Activated T-helper 1 cell treated with anti-CD3 and anti-CD28 coated beads, Interleukin-2, amount 50 U/mL, for 16 hours (primary cell): ENCODE measurements at places on chromosomes 4 and X.

GRCh38 chrX:150926791-150927190 lies 28.3 kb upstream of the CD99L2 start:
- no peak for DNase-seq

DNA sequence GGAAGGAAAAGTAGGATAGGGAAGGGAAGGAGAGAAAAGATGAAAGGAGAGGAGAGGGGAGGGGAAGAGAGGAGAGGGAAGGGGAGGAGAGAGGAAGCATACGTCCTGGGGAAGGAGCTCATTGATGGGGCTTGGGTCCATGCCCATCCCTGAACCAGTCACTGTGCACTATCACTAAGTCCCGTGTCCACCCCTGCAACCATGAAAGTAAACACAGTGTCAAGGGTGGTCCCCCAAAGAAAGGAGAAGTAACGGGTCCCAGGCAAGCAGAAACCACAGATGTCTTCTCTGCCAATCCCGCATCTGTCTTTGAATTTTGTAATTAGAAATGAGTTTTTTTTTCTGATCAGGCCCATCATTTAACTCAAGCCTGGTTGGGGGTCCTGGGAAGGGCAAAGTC lies 55.2 kb downstream of the LGI2 start:
- DNase-seq: no peak

DNA sequence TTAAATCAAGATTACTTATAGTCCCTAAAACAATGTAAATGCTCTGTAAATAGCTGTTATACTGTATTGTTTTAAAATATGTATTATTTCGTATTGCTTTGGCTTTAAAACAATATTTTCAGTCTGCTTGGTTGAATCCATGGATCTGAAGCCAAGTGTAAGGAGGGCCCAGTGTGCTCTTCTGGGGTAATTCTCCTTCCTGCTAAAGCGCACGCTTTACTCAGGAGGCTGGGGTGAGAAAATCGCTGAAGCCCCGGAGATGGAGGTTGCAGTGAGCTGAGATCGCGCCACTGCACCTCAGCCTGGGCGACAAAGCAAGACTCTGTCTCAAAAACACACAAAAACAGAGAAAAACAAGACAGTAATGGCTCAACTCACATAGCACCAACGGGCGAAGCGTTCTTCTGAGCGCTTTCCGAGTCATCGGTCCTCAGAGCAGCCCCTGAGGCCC lies 391 bp upstream of the IDUA start:
- DNase-seq: no peak

DNA sequence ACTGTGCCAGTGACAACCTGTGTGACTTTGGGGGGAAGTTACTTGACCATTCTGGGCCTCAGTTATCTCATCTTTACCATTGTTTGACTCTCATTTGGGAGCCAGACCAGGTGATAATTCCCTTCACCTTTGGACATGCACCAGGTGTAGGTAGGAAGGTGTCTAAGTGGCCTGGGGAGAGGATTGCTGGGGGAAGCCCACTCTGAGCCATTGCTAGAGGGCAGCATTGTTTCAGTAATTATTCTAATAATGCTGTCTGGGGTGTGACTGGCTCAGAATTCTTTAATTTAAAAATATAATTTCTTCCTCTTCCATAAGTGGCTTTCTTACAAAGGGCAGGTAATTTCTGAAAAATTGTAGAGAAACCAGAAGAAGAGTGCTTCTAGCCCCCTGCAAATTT lies 104.3 kb downstream of the RTL9 start:
- DNase-seq: no peak

- DNase-seq: no peak
Measured at GRCh38 chrX:53483838-53484405, 49.8 kb upstream of the HSD17B10 start.

DNA sequence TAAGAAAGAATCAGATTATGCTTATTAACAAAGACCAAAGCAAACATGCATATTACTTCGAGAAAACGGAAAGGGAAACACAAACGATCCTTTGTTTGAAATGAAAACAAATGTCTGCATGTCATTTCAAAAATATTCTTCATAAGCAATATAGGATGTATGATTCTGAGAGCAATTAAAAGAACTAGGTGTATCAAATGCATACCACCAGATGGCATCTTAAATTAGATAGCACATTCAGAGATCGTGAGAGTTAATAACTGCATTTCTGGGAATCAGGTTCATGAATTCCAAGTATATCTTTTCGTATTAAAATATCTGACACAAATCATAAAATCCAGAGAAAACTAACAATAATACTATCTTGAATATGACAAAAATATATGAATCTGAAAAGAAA lies 159.5 kb downstream of the PPP3CA start:
- no peak for DNase-seq

DNA sequence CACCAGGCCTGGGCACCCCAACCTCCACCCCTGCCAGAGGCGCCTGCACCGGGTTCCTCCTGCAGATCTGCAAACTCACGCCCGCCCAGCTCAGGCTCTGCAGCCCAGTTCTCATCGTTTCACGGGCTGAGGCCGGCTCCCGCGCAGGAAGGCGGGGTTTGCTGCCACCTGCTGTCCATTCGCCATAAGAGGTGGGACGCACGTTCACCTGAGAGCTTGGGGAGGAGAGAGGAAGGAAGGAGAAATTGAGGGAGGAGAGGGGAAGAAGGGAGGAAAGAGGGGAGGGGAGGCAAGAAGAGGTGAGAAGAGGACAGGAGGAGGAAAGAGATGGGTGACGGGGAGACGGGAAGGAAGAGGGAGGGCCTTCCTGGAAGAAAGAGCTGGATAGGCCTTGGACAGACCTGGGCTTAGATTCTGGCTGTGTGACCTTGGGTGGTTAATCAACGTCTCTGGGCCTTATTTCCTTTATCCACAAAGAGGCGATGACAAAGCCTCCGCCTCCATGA lies 114.5 kb downstream of the ADRA2C start:
- DNase-seq: peak; percentile 40

DNA sequence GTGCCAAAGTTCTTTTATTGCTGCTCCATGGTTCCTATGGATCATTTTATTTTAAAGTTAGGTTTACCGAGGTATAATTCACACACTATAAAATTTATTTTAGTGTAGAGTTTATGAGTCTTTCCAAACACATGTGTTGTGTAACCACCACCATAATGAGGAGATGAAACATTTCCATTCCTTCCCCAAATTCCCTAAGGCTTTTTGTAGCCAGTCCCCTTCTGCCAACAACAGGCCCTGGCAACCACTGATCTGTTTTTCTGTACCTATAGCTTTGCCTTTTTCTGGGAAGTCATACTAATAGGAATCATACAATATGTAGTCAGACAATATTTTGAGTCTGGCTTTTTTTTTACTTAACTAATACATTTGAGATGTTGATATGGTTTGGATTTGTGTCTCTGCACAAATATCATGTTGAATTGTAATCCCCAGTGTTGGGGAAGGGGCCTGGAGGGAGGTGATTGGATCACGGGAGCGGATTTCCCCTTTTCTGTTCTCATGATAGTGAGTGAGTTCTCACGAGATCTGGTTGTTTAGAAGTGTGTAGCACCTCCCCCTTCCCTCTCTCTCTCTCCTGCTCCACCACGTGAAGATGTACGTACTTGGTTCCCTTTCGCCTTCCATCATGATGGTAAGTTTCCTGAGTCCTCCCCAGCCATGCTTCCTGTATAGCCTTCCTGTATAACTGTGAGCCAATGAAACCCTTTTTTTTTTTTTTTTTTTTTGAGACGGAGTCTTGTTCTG lies 59.6 kb upstream of the DHX15 start:
- no peak for DNase-seq

DNA sequence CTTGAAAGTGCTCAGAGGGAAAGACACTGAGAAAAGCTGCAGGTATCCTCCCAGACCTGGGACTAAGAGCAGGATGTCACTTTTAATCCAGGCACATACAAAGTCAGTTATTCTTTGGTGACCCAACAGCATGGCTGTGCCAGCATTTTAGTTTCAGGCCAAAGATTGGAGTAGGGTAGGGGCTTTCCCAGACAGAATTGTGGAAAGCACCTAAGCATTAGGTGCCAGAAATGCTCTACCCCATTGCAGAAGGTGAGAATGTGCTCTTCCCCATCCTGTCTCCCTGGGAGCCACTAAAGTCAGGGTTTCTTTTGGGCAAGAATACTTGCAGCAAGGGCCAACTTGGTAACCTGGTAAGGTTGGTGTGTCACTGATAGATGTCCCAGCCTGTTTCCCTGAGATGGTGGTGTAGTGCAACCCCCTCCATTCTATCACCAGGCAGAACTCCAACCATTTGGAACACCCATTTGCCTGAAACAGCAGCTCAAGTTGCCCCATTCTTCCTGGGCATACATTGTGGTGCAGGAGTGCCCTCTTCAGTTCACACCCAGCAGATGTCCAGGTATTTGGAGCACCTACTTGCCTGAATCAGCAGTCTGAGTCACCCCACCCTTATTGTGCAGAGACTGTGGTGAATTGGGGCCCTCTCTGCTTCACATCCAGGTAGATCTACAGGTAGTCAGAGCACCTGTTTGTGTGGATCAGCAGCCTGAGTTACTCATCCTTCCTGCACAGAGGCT lies 183.5 kb downstream of the ZC4H2 start:
- no peak for DNase-seq

GRCh38 chr4:142719854-142720541 lies 126.1 kb downstream of the INPP4B start:
- DNase-seq: no peak

GRCh38 chr4:84582988-84583875 lies at the start of gene CDS1:
TSS of gene CDS1 (plus strand) at chr4:84583127. CDS start at chr4:84583402, 275 bp downstream.
- no peak for DNase-seq

DNA sequence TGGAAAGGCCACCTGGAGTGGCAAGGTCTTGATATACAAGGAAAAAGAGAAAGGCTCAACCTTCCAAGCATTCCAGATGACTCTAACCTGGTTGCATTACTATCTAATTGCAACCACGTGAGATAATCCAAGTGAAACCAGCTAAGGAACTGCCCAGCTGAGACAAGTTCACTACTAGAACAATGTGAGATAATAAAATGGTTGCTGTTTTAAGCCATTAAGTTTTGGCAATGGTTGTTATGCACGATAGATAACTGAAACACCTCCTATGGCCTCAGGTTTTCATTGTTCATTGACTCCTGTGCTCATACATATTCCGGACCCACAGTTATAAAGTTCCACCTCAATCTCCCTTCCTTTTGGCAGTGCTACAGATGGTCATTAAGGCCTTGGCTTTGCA lies 9.2 kb upstream of the CXorf66 start:
- DNase-seq: no peak

DNA sequence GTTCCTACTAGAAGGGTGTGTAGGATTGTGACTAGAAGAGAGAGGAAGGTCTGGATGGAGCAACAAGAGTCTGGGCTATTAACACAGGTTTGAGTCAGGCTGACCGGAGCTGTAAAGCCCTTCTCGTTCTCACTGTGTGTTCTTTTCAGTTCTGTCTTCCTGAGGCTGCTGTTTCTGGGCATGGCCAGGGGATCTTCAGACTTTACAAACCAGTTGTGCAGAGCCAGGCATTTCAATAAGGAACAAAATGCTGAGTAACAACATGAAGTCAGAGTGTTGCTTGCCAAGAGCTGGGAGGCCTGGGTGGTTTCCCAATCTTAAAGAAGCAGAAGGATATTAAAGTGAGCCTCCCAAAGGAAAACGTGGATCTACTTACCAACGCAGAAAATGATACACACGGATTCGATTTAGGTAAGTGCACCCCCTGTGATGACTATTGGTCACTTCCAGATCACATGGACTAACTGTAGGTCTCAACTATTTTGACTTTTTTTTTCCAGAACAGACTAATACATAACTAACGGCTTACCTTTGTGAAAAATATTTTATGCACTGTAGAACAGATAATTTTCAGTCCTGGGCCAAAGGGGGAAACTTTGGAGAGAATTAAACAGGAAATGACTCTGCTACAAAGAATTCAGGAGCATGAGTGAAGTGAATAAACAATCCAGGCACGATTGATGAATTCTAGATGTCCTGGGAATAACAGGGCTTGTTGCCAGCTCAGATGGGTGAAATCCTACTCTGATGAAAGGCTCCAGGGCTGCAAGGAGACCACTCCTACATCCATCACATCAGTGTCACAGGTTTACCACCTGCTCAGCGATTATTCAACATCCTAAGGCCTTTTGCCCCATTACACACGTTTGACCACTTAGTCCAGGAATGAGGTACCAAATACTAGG lies 94.5 kb downstream of the ANXA3 start:
- no peak for DNase-seq

- no peak for DNase-seq
Measured at GRCh38 chr4:57403591-57403990, 293.4 kb upstream of the IGFBP7 start.

GRCh38 chr4:155908187-155909139 lies 5.0 kb downstream of the TDO2 start:
- no peak for DNase-seq

DNA sequence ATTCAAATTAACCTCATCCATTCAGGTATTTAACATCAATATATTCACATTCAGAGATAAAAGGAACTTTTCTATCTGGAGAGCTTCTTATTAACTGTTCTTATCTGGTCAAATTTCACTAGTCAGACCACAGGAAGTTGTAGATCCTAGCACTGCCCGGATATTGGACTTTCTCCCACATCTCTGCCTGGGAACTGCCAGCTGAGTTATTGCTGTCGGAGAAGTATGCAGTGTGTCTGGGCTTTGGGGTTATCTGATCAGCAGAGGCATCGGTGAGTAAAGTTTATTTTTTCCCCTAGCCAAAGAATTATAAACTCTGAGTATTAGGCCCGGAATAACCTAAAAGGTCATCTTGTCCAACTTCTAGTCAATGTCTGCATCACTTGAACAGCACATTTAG lies 45.1 kb downstream of the OR13H1 start:
- DNase-seq: no peak

DNA sequence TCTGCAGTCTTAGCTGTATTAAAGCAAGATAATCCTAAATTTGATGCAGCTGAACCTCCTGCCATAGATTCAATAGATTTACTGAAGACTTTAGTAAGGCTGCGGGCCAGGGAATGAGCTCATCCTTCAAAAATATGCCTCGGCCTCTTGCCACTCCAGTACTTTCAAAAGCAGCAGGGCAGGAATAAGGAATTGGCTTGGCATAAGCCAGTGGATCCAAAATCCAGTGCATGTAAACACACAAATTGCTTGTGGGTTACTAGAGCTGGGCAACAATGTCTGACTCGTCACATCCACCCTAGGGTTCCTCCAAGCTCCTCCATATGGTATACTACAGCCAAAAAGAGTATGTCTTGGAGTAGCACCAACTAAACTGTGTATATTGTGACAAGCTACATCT lies 165.0 kb downstream of the AMELX start:
- no peak for DNase-seq

- no peak for DNase-seq
Measured at GRCh38 chr4:109040441-109040840, 262.0 kb downstream of the COL25A1 start.

DNA sequence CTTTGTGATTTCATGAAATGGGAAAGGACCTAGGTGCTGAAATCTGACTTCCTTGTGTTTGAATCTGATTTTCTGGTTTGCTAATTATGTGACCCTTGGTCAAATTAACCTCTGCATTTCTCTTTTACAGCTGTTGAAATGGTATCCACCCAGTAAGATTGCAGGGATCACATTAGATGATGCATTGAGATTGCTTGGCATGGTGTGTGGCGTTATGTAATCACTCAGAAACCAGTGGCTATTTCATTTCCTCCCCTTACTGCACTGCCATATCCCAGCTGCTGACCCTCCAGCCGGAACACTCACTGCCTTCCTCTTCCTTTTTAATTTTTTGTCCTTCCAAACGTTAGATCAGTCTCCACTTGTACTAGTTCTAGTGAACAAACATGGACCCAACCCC lies 79.0 kb downstream of the KLHL8 start:
- DNase-seq: no peak
